ENCODE measurements at places on chromosomes 7 and 10.

GRCh38 chr10:79258894-79259293 is 88.4 kb upstream of the PPIF start:
- DNase-seq, result no peak

DNA sequence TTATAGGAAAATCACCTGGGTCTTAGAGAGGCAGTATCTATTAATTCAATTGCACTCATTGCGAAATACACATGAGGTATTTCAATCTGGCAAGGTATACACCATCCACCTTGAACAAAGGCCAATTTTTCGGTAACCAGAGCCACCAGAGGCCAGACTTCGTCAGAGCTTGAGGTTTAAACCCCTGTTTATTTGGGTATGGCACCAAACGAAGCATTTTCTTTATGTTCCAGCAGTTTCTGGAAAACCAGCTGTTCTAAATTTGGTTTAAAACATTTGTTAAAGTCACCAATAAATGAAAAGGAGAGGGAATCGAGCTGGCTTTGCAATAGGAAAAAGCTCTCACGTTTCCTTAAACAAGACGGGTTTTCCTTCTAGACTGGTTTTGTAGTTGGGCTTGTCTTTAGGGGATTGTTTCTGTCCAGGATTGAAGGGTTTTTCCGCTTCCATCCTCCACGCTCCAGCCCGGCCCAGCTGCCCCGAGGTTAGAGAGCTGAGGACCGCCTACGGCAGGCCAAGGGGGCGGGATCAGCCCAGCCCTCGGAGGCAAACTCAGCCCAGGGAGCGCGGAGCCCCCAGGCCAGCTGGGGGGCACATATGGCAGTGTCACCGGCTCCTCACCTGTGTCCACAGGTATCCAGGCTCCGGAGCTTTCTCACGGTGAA is 539.4 kb upstream of the MGMT start:
- DNase-seq, result no peak

DNA sequence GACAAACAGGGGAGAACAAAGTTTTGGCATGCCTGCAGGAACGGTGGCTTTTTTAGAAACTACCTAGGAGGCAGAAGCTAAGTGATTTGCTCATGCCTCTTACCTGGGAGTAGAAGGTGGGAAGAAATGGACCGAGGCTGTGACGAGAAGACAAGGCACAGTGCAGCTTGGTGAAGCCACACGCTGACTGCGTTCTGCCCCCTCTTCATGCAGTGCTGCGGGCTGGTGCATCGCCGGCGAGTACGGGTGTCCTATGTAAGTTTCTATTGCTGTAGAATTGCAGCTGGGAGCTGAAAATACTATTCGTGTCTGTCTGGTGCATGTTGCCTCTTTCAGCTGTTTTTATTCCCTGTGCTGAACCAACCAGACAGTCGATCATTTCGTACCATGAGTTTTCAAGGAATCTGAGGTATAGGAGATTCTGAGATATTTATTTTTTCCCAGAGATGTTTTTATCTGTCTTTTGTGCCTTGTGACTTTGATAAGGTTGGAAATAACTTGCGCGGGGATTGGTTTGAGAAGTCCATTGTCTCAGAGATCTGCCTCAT is 120.9 kb downstream of the CACNB2 start:
- DNase-seq, result no peak

- no peak for DNase-seq
Observed at GRCh38 chr10:61975391-61975932, 74.0 kb downstream of the ARID5B start.

DNA sequence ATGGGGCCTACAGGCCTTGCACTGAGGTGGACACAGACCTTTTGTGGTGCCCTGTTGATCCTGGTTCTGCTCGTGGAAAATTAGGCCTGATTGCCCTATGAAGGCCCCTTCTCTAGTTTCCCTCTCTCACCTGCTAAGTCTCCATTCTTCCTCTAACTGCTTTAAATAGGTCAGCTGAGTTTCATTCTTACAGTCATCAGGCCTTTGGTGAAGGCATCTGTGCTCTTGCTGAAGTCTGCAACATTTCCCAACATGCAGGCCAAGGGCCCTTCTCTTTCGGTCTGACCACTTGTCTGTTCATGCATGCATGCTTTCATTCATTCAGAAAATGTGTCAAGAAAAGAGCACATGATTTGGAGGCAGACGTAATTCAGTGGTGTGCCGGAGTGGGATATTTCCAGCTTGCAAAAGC is 244.0 kb downstream of the BUB3 start:
- DNase-seq, result no peak

DNA sequence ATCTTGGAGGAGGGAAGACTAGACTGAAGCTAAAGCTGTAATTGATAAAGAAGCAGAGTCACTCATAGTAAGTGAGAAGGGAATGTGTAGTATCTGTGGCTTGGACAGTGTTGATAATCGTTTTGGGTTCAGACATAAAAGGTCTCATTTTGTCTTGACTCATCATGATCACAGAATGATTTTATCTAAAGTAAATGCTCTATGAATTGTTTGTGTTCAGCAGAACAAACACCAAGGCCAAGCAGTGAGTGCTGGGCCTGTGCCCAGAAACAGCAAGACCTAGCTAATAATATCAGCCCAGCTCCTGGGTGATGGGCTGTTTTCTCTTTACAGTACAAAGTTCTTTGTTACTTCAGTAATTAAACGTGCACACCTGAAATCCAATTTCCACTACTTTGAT is 26.7 kb upstream of the CD36 start:
- DNase-seq, result no peak

- DNase-seq, result no peak
Observed at GRCh38 chr7:158259671-158260418, 327.8 kb downstream of the PTPRN2 start.

- no peak for DNase-seq
Observed at GRCh38 chr10:62866451-62866850, 50.3 kb upstream of the EGR2 start.

GRCh38 chr7:77239471-77239870 is 39.9 kb upstream of the FGL2 start:
- no peak for DNase-seq

- DNase-seq, result no peak
Observed at GRCh38 chr10:3782451-3783315, 2.3 kb downstream of the KLF6 start.

DNA sequence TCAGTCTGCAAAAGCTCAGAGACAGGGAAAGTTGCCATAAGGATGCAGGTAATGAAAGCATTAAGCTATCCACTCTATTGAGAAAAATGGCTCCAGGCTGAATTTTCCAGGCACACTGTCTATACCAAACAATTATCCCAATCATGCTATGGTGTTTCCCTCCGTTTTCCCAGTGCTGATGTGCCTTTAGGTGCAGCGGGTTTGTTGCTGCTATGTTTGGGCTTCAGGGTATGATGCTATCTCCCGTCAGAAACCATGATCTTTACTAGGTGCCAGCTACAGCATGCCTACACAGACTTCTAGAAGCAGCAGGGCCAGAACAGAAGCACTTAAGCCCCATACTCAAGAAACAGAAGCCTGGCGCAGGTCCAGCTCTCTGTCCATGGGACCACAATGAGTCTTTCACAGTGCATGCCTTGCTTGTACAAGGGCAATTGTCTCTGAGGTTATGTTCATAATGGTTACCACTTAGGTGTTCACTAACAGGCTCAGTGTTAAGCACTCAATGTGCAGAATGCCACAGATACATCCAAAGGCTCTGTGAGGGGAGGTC is 19.4 kb downstream of the STEAP1B start:
- DNase-seq, result no peak

- peak; percentile 91 for DNase-seq
Observed at GRCh38 chr10:11017570-11018431, at the start of gene CELF2. CELF2 (plus strand) TSS chr10:11017872; CDS start chr10:11018090, 218 bp downstream.

DNA sequence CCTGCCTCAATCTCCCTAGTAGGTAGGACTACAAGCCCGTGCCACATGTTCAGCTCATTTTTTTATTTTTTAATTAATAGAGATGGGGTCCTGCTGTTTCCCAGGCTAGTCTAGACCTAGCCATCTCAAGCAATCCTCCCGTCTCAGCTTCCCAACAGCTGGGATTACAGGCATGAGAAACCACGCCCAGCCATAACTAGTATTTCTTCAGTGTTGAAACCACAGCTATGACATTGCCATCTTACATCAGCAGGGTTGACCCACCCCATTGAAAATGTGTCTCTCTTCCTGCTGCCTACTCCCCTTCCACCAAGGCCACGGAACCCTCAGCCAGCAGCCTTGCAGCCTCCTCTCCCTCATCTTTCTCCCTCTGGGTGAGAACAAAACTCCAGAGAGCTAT is 62.1 kb upstream of the ZNF746 start:
- DNase-seq, result no peak

DNA sequence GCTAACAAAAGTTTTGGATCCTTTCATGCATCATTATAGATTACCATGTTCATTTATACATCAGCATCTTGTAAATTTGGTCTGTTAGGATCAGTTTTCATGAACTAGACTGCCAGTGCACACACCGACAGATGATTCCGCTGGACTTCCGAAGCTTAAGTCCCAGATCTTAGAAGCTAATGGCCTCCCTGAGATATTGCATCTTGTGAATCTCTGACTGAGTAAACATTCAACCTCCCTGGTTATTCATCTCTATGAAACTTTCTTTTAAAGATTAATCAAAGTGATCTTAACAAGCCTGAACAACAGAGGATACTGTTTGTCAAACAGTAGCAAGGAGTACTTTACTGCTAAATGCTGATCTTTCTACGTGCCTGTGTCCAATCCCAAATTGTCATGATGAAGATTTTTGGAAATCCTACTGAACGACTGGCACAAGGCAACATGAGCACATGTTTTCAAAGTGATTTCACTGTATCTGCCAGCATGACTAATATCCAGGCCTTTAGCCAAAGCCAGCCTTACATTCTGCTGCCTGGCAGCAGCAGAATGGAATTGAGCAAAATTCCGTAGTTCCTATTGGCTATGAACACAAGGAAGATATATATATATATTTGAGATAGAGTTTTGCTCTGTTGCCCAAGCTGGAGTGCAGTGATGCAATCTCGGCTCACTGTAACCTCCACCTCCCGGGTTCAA is 91.3 kb upstream of the ANK3 start:
- no peak for DNase-seq

DNA sequence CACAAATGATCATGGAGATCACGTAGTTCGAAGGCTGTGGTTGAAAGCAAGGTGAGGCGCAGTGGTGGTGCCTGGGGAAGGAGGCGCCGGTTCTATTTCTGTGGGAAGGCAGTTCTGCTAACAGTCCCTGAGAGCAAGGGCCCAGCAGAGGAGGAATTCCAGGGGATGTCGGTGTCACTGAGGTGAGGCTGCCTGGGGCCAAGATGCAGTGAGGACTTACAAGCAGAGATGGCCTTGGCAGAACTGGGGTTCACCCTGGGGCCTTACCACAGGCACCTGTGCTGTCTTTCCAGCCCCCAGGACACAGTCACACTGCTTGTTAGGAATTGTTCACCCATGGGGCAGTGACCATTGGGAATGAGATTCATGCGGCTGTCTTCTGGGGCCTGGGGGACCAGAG is 26.7 kb downstream of the GBX1 start:
- no peak for DNase-seq

DNA sequence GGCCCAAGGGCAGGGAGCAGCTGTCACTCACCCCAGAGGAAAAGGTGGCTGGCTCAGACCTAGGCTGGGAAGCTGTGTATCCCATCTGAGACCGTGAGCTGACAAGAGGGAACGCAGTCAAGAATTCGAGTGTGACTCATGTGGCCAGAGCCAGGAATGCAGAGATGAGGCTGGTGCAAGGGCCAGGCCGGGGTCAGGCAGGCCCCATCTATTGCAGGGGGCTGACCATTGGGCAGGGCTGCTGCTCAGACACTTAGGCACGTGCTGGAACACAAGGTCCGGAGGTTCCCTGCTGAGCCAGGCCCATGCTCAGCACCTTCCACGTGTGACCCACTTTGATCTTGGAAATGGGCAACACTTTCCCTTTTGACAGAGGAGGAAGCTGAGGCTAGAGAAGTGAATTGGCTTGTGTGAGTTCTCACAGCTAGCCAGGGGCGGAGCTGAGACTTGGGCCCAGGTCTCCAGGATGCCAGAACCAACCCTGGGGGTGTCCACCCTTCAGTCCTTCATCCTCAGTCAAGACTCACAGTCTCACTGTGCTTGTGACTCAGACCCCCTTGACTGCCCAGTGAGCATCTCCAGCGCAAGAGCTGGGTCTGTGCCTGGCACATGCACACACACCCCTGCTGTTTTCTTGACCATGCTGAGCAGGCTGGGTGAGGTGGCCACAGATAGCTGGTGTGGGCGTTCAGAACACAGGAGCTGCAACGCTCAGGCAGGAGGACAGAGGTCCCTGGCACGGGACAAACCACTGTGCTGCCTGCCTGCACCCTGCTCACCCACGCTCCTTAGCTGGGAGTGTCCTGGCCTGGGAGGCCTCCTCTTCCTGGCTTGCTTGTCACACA is 47.6 kb upstream of the PPIF start:
- no peak for DNase-seq

- no peak for DNase-seq
Observed at GRCh38 chr10:112490545-112490944, 43.5 kb downstream of the VTI1A start.

DNA sequence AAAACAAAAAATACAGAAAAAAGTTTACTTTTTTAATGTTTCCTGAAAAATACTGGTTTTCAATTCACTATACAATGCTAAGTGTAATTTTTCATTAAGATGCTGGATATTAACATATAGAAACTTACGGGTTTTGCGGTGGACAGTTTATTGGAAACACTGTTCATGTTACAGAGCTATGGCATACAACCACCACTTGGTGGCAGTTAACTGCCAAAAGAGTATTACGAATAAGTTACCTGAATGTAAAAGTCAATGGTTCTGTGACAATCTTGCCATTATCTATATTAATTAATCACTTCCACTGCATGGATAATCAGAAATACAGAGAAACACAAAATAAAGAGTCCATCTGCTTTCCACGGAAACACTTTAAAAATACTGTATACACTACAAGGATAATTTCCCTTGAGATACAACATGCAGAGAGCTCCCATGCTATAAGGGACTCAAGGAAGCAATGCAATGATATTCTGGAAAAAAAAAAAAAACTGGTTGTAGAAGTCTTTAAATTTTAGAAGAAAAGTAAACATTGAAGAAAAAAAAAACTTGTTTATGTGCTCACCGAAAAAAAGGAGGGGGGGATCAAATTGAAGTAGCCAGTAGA is 97.0 kb downstream of the TPK1 start:
- DNase-seq, result no peak

GRCh38 chr10:50600831-50601477 is 22.8 kb downstream of the SGMS1 start:
- no peak for DNase-seq

- no peak for DNase-seq
Observed at GRCh38 chr7:147081117-147081516, 964.5 kb downstream of the CNTNAP2 start.

DNA sequence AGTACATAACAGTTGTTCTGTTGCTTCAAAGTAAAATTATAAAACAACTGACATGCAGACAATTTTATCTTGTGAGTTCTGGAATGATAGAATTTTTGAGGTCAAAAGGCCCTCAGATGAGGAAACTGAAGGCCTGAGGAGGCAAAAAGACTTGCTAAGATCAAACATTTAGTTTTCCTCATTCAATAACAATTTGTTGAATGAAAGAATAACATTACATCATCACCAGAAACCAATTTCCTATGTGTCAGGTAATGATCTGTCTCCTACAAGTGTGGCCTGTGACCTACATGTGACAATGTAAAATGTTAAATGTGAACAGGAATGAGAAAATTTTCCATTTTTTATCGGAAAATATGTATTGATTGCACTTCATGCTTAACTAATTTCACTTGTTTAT is 16.6 kb upstream of the ASB4 start:
- DNase-seq, result no peak

Data from mesenteric fat pad (tissue), 1 donor.